ENCODE measurements at places on chromosomes 11 and 22.

GRCh38 chr22:39297490-39298240 is 21.8 kb downstream of the RPL3 start:
- no peak for ATAC-seq

GRCh38 chr11:131441051-131441810 is 70.8 kb downstream of the NTM start:
- no peak for ATAC-seq

- ATAC-seq, result no peak
These were observed 50.8 kb upstream of the SLC36A4 start for GRCh38 chr11:93248602-93249001.

- ATAC-seq, result no peak
These were observed 423.4 kb downstream of the GUCY1A2 start for GRCh38 chr11:106594751-106595351.

GRCh38 chr11:68948496-68948895 is 32.3 kb downstream of the MRGPRD start:
- no peak for ATAC-seq

DNA sequence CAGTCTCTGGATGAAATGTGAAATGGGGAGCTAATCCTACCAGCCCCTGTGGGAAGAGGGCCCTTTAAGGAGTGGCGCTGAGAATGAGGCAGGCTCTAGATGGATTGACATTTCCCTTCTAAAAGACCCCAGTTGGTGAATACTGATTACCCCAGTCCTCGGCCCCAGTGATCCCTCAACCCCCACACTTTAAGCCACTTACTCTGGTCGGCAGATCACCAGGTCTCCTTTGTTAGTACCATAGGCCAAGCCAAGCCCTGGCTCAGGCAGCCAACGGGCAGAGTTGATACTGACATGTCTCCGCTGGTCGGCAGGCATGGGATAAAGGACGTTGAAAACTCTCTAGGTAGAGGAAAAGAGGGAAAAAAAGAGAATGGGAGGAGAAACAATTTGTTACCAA is 26.1 kb upstream of the CHRM4 start:
- no peak for ATAC-seq
